ENCODE measurements at places on chromosomes 2 and 18.

DNA sequence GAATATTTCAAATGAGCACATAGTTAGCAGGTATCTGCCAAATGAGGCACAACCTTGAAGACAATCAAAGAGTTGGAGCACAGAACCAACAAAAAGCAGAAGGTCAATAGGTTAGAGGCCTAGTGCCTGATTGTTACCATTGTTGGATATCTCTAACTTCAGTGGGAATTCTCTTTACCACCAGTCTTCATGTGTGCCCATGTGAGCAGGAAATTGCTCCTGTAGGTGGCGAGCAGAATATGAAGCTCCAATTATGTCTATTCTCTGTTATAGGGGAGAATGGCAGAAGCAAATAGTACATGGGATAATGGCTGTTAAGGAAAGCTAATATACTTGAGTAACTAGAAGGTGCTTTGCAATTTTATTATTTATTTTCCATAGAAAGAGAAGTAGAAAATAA, 14.9 kb upstream of the ZNF385B start:
- no peak for DNase-seq

DNA sequence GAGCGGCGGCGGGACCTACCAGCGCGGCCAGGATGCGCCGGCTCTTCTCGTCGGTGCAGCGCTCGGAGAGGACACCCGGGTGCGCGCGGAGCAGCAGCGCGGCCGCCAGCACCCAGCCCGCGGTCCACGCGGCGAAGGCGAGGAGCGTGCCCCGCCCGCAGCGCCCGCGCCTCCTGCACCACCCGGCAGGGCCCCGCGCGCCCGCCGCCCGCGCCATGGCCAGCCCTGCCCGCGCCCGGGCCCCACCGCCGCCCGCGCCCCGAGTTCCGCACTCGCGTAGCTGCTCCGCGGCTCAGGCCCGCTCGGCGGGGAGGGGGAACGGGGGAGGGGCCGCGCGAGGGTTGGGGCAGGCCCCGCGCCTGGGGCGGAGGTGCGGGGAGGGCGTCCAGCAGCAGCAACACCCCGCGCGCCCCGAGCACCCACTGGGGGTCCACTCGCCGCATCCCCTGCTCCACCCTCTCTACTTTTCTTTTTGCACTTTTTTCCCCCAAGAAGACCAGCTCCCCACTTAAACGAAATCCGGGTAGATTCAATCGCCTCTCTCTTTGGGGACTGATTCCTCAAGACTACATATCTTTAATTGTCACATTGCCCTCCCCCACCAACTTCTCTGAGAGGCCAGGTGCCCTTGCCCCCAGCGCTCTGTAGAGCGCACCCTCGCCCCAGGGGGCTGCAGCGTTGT, at the start of gene DIPK1C:
Gene DIPK1C (minus strand): TSS at position 266 of the 682 bp plus-strand sequence. CDS start 49 bp downstream, at position 217.
- DNase-seq: no peak

GRCh38 chr2:437756-438393, 150.0 kb upstream of the ALKAL2 start:
- DNase-seq: no peak

- DNase-seq: peak; percentile 79
Observed at GRCh38 chr18:23377669-23378301, 75.3 kb upstream of the RIOK3 start.
